ENCODE measurements at places on chromosomes 7 and 10. TPM values are rescaled to one million over a fixed set of nuclear protein-coding genes. Genes with fewer than 3 reads are reported as not detected.

The ITPRID1 gene
- total RNA-seq: not detected

The HOXA9 gene
- not detected for total RNA-seq

The DGKI gene
- 4.0 TPM for total RNA-seq

The PMS2 gene
- 17.4 TPM for total RNA-seq

The ANKRD22 gene
- not detected for total RNA-seq

The PCLO gene
- total RNA-seq: 1.2 TPM

The SGCE gene
- total RNA-seq: 164 TPM

The KCNMA1 gene
- total RNA-seq: 47.7 TPM

The LRRC18 gene
- total RNA-seq: not detected

The GRM8 gene
- not detected for total RNA-seq

The NXPH1 gene
- not detected for total RNA-seq

The THSD7A gene
- total RNA-seq: under 0.01 TPM

The IGF2BP3 gene
- 120 TPM for total RNA-seq

The PTPRN2 gene
- total RNA-seq: 9.0 TPM

The ZDHHC4 gene
- total RNA-seq: 68.4 TPM

The CPA5 gene
- total RNA-seq: 0.12 TPM

The TIAL1 gene
- 33.2 TPM for total RNA-seq

The CLDN4 gene
- total RNA-seq: 1.2 TPM

The HPS1 gene
- 12.3 TPM for total RNA-seq

The DNAJC12 gene
- 3.9 TPM for total RNA-seq

The PTF1A gene
- total RNA-seq: not detected

The HTR5A gene
- total RNA-seq: not detected

The DPYSL4 gene
- 1.6 TPM for total RNA-seq

The STRIP2 gene
- 6.4 TPM for total RNA-seq

The BHLHA15 gene
- not detected for total RNA-seq

The GATA3 gene
- total RNA-seq: 2.5 TPM

The ACTL6B gene
- total RNA-seq: not detected

The NKX1-2 gene
- not detected for total RNA-seq

The IL6 gene
- total RNA-seq: 14.3 TPM

The EPHA1 gene
- total RNA-seq: not detected

All from RPMI7951 (cell line).